ENCODE measurements at places on chromosomes 13 and 19.

- DNase-seq, result no peak
Measured at GRCh38 chr13:102555914-102556553, 40.8 kb upstream of the TPP2 start.

- no peak for DNase-seq
Measured at GRCh38 chr19:3243819-3244700, 19.6 kb downstream of the CELF5 start.

- DNase-seq, result no peak
Measured at GRCh38 chr19:9848762-9849161, 13.6 kb downstream of the PIN1 start.

GRCh38 chr13:97542102-97542685, 108.2 kb downstream of the RAP2A start:
- DNase-seq, result no peak

DNA sequence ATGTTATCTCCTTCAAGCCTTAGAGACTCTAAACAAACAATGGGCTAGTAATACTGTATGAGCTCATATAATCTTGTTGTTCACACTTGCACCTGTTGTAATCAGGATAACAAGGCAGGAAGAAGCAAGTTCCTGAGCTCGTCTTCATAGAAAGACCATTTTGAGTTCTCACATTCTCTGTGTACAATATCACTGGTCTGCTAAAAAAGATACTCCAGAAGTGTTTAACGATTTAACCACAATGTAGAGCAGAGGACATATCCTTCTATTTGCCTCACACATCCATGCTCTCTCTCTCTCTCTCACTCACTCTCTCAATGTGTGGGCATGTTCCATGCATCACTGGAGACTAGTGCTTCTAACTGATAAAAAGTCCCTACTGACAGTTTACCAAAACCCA, 122.9 kb downstream of the MIPEP start:
- DNase-seq, result no peak

DNA sequence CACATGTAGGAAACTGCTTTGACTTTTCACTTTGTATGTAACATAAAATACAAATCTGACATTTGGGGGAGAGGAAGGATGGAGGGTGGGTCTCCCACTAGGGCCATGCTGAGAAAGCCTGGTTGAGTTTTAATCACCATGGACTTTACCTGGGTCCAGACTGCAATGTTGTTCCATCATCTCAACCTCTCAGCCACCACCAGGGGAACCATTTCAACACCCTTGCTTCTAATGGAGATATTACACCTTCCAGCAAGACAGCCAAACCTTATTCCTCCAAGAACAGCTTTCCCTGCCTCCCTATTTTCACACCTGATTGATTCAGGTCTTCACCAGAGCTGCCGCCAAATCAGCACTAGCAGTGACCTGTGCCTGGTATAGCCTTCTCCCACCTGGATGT, 56.0 kb downstream of the ZAR1L start:
- no peak for DNase-seq

DNA sequence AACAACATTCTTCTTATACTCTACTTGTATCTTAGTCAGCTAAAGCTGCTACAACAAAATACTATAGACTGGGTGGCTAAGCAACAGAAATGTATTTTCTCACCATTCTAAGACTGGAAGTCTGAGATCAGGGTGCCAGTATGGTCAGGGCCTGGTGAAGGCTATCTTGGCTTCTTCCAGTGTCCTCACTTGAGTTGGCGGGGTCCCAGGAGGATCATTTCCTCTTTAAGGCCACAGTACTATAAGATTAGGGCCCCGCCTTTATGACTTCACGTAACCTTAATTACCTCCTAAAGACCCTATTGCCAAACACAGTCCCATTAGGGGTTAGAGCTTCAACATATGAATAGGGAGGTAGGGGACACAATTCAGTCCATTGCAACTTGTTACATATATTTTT, 30.7 kb upstream of the DOCK9 start:
- no peak for DNase-seq

- DNase-seq, result no peak
Measured at GRCh38 chr13:111587249-111587648, 266.8 kb downstream of the TEX29 start.

GRCh38 chr19:54317108-54317964, 4.4 kb upstream of the LILRA5 start:
- no peak for DNase-seq

- DNase-seq, result no peak
Measured at GRCh38 chr19:47350630-47351029, 1.5 kb downstream of the DHX34 start.

DNA sequence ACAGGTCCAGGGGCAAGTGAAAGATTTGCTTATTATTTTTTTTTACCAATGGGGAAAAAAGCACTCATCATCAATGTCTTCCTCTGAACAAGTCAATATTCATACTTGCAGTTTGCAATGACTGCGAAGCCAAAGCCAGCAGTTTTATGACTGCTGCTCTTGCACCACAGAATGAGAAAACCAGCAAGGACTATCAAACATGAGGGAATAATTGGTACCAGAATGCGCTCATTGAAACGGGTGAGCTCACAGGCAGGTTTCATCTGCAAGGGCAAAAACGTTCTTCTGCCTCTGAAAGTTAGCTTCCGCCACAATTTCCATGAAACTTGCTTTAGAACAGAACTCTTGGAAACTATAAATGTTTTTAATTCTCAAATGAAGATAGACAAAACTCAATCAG, 5.5 kb downstream of the DLEU7 start:
- no peak for DNase-seq

- no peak for DNase-seq
Measured at GRCh38 chr13:98374750-98375149, 197.7 kb upstream of the RNF113B start.

DNA sequence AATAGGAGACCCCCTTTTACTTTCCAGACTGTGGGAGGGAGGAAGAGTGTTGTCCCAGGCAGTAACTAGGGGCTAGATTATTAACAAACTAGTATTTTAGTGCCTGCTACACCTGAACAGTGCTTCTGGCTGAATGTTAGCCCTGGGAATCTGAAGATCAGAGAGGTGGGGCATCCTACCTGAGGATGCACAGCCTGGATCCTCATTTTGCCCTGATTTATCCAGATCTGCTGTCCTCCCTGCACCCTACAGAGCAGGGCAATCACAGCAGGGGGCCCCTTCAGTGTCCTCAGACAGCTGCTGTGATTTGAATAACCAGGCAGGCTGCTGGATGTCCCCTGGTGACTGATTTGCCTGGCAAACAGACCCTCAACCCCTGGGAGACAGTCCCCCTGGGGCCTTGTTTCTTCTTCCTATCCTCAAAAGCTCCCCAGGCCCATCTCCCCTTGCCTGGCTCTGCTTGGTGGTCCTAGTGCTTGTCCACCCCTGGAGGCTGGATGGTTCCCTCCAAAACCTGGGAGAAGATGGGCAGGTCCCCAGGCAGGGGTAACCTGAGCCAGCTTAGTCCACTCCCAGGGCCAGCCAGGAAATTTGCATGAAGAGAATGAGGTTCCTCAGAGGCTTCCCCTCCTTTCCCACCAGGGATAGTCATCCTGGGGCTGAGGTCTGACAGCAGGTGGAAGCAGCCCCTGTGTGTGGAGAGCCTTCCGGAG, at the start of gene OVOL3:
TSS of gene OVOL3 (plus strand) at position 657 of the 713 bp plus-strand sequence. CDS start 60 bp downstream, outside the sequence.
- DNase-seq, result no peak

DNA sequence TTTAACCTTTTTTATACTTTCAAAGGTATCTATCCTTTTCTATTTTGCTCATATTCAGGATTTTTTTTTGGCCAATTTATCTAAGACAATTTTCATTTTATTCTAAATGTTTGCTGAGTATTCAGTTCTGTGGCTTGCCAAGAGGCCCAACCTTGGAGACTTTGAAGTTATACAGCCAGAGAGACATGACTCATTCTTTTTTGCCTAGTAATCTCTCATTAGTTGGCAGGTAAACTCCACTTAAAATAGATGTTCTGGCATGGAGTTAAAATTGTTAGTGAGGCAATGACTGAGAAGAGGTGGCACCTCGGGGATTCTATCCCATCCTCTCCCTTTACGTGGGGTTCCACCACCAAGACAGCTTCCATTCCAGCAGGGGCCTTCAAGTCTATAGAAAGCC, 213.8 kb downstream of the KCTD12 start:
- DNase-seq, result no peak

GRCh38 chr13:26377038-26377437, 123.1 kb downstream of the CDK8 start:
- no peak for DNase-seq

DNA sequence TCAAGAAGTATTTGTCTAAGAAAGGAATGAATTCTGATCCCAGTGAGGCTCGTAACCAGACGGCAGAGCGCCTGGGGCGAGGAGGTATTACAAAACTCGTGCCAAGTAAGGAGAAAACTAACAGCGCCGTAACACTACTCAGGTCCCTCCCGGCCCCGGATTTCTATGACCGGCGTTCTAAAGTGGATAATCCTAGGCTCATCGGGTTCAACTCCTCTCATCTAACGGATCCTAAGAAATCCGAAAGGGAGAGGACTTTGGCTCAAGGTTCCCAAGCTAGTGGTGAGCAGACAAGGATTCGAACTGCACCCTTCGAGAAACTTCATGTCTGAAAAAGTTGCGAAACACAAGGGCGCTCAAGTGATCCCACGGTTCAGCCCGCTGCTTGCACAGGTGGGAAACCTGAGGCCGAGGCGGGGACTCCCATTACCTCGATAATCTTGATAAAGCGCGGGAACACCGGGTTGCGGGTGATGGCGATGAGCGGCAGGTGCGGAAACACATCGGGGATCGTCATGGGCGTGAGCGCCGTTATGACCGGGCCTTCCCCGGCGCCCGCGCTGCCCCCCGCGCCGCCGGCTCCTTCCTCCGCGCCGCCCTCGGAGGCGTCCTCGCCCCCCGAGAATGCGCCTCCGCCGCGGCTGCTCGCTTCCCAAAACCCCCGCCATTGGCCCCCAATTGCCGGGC, 529 bp downstream of the LONP1 start:
- DNase-seq, result no peak

DNA sequence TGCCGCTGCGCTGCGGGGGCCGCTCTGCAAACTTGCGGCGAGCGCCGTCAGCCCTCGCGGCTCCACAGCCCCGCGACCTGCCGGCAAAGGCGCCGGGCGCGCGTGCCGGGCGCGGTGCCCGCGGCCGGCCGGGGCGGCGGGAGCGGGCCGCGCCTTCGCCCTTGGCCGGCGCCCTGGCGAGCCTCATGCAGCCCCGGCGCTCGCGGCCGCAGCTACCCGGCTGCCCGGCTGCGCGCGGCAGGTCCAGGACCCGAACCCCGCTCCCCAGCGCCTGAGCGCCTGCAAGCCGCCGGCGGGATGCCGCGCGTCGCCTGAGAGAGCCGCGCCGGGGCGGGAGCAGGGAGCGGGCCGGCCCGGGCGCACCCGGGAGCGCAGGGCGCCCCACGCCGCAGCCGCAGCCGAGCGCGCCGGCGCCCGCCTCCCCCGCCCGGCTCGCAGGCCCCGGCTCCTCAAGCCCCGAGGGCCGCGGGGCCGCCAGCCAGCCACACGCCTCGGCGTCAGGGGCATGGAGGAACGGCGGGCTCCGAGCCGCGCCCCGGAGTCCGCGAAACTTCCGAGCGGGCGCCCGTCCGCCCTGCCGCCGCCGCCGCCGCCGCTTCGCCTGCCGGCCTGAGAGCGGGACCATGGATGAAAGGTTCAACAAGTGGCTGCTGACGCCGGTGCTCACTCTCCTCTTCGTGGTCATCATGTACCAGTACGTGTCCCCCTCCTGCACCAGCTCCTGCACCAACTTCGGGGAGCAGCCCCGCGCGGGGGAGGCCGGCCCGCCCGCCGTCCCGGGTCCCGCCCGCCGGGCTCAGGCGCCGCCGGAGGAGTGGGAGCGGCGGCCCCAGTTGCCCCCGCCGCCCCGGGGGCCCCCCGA, 564 bp downstream of the HS6ST3 start:
- DNase-seq, result peak; percentile 67

- DNase-seq, result peak; percentile 59
Measured at GRCh38 chr19:35346193-35347052, 1.3 kb upstream of the FFAR1 start.

- DNase-seq, result no peak
Measured at GRCh38 chr19:14218620-14219330, 12.8 kb upstream of the ADGRL1 start.

DNA sequence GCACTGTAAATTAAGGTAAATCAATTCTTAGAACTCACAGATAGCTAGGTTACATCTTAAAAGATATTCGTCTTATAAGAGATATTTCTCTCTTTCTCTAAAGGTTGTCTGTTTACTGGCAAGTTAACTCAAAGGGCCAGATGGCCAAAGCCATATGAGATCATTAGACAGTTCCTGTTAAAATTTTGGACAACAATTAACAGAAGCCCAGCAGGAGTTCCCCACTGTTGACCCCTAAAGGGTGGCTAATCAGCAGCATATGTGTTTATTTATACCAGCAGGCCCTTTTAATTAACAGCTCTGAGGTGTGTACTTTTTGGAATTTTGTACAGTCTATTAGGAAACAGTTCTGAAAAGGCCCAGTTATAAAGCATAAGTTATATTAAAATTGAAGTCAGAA, 245.8 kb downstream of the LIG4 start:
- no peak for DNase-seq

- no peak for DNase-seq
Measured at GRCh38 chr13:98221234-98221633, 44.2 kb upstream of the RNF113B start.

GRCh38 chr19:34151439-34151838, 20.9 kb upstream of the LSM14A start:
- no peak for DNase-seq

GRCh38 chr19:23515551-23515950, 120.3 kb upstream of the ZNF91 start:
- DNase-seq, result no peak

DNA sequence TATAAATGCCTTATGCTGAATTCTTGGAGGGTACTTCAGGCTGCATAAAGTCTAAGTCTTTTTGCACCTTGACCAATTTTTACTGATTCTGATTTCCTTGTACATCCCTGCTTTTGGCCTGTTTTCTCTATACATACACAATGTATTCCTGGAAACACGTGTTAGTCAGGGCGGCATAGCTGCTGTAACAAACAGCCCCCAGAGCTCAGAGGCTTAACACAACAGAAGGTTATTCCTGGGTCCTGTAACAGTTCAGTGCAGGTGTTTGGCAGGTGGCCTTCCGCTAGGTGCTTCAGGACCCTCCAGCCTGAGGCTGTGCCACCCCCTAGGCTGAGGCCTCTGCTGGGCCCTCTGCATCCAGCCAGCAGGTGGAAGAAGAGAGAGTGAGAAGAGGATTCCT, 82.9 kb downstream of the ZAR1L start:
- DNase-seq, result no peak

- no peak for DNase-seq
Measured at GRCh38 chr19:1181606-1182005, 7.5 kb upstream of the SBNO2 start.

DNA sequence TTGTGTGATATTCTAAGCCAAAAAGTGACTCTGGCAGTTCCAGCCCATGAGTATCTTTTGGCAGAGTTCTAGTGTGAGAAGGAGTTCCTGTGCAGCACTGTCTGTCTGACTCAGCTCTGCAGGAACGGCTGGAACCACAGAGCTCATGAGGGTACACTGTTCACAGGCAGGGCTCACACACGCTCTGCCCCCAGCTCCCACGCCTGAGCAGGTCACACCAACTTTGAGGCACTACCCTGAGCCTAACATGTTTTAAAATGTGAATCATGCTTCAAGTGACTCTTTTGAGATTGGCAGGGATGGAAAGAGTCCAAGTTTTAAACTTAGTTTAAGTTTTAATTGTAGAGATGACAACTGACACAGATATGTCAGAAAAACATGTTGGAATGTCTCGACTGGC, 1203.3 kb downstream of the UQCRFS1 start:
- no peak for DNase-seq

GRCh38 chr13:26980099-26981031, 191.2 kb downstream of the USP12 start:
- no peak for DNase-seq

GRCh38 chr13:48892053-48892687, 83.5 kb upstream of the FNDC3A start:
- DNase-seq, result no peak

GRCh38 chr13:96284971-96285370, 195.1 kb downstream of the HS6ST3 start:
- no peak for DNase-seq
